ENCODE measurements at places on chromosomes 13 and 19.

DNA sequence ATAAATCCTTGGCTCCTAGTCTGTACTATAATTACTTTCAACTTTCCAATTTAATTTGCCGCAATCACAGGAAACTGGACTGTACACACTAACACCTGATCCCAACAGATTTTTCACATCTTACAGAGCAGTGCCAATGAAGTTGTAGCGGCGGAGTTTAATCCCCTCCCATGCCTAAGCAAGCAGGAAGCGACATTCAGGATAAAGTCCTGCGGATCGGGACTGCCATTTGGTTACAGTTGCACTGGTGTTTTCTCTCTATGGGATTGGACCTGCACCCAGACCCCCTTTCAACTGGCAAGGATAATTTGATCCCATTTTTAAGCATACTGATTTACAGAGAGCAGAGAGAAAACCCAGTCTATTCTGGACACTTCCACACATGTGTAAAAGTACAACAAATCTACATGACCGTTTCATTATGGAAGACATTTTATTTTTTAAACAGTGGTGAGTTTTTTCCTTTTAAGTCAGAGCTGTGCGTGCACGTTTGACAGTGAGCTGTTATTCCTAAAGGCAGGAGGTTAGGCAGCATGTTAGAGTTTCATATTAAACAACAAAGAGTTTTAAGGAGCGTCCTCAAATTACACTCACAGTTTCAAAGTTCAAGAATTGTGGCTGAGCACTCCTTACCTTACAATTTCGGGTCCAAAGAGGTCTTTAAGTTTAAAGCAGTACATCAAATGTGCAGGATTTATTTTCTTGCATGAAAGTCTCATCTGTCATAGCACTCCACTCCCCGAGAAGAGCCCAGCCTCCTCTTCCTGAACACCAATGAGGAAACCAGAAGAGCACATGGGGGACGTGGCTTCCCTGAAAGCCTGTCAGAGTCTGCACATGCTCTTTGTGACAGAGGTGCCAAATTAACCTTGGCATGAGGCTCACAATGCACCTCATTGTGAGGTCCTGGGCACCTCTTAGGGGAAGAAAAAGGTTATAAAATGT is 141.6 kb upstream of the RFC3 start:
- no peak for DNase-seq

- DNase-seq = no peak
Measured at GRCh38 chr19:33740811-33741396, 55.8 kb upstream of the KCTD15 start.

DNA sequence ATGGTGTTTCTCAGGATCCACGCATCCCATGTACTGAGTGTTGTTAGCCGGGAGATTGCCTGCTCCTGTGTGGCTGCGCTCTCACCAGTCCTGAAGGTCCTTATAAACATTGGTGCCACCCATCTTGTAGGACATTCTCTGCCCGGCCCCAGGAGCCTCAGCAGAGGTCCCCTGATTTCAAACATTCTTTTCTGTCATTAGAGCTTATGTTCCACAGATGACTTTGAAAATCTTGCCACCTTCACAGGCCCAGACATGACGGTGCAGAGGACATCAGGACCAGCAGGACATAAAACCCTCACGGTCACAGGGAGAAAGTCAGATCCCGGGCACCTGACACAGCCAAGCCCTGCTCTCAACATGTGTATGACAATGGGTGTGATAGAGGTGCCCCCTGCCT is 33.2 kb upstream of the PEPD start:
- no peak for DNase-seq

- no peak for DNase-seq
Measured at GRCh38 chr13:41565846-41566245, 108.5 kb downstream of the RGCC start.

DNA sequence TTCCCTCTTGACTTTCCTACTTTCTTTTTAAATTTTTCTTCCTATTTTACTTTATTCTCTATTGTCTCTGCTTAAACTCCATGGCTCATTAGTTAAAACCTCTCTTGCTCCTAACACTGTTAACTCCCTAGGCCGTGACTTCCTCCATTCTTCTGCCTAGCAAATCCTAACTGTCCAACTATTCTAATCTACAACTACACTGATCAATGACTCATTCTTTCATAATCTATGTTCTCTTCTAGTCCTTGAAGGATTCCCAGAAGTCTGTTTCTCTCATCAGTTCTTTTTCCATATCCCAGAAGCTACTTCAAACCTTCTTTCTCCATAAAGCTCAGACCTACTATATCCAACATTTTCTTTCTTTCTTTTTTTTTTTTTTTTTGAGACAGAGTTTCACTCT is 66.9 kb downstream of the MICU2 start:
- DNase-seq = no peak

- DNase-seq = no peak
Measured at GRCh38 chr19:57566396-57567265, 7.0 kb upstream of the ZNF550 start.

GRCh38 chr13:31207661-31208552 is 8.1 kb downstream of the B3GLCT start:
- DNase-seq = no peak

DNA sequence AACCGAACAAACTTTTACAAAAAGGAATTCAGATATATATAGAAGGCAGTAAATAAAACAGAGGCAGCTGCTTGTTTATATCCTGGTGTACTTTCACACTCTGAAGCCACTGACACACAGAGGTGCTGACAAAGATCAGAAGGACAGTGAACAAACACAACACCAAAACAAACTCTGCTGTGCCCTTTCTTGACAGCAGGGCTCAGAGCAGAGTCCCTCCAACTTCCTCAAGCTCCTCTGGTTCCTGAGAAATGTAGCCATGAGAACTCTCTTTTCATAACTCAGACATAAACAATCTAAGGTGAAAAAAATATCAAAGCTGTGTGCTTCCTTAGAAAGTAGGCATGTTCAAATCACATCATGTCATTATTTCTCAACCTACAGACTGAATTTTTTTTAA is 1052.8 kb upstream of the SPRY2 start:
- DNase-seq = no peak

DNA sequence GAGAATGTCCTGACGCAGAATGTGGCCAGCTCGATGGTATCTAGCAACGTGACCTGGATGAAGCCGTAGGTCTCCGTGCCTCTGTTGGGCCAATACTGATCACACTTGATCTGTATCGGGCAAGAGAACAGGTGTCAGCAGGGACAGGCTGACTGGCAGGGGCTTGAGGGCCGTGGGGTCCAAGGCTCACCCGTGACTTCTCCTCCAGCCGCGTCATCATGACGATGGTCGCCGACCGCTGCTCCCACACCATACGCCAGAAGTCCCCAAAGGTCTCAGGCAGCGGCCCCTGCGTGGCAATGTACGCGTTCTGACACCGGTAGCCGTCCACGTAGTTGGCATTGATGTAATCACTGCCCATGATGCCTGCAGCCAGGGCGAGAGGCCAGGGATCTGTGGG is 126.2 kb downstream of the PTPRS start:
- no peak for DNase-seq

DNA sequence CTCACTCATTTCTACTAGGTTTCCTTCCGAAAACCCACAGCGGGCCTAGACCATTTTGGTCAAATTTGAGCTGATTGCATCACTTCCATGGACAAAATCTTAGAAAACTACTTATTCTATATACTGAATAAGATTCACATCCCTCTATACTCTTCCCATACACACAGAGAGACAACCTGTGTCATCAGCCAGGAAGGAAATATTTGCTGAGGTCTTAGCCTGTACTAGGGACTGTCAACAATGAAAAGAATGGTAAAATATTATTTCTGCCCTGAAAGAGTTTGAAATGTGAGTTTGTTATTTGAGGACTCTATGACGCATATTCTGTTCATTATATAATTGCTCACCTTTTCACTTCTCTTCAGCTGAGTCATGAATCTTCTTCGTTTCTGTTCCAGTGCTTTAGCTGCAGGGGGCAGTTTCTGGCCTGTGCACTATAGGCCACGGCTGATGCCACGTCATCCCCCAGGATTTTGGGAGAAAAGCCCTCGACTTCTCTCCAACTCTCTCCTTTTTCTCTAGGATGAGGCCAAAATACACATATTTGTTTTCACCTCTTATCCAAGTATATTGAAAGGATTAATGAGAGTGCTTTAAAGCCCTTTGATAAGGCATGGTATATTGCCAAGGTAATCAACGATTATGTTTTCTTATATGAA is 47.7 kb downstream of the GSX1 start:
- no peak for DNase-seq

DNA sequence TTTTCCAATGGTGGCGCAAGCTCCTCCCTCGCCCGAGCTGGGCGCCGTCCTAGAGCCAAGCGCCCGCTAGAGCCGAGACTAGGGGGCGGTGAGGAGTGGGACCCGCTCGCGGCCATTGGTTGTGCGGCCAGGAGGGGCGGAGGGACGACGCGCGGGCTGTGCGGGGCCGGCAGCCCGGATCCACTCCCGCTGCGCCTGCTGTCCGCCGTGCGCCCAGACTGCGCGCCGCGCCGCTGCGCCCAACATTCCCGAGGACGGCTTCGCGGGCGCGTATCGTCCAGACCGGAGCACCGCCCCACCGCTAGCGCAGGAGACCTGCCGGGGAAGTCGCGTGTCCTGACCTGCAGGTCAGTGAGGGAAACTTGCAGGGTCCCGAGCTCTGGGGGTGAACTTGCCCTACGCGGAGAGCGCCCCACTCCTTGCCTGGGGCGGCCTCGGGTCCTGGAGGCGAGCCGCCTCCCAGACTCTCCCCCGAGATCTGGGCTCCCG is at the start of gene SERTM1:
Gene SERTM1, plus strand, starts transcription at position 183 of the 489 bp plus-strand sequence. CDS start 21,059 bp downstream, outside the sequence.
- peak; percentile 34 for DNase-seq

DNA sequence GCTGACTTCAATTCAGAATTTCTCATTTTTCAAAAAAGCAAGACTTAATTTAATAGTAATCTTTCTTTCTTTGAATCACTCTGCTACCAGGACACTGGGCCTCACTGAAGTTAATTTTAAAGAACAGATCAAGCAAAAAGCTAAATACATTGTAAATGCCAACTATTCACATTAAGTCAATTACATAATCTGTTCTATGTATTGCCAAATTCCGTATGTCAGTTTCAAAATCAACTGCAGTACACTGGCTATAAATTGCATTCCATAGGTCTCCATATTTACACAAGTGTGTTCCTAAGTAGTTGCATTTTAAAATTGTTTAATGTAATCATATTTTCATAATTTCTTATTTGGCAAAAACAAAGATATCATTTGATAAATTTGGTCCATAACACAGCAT is 10.1 kb downstream of the FOXO1 start:
- DNase-seq = no peak

DNA sequence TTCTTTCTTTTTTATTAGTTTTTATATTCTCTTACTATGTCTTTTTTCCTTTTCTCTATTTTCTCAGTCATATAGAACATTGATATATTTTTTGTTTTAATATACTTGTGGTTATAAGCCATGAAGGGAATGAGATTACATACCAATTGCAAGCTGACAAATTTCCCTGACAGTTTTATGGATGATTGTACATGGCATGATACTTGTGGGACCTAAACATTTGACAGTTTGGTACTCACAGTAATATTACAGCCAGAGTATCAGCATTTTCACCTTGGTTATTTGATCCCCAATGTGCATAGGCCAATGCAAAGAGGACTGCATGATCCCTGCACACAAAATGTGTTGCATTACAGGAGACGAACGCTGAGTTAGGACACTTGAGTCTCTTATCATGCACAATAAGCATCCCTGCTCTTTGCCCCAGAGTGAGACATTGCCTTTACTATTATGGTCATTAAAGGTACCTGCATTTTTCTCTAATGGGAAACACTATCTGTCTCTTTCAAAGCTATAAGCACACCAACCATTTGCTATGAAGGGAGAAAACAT is 713.4 kb upstream of the PCDH20 start:
- DNase-seq = no peak

DNA sequence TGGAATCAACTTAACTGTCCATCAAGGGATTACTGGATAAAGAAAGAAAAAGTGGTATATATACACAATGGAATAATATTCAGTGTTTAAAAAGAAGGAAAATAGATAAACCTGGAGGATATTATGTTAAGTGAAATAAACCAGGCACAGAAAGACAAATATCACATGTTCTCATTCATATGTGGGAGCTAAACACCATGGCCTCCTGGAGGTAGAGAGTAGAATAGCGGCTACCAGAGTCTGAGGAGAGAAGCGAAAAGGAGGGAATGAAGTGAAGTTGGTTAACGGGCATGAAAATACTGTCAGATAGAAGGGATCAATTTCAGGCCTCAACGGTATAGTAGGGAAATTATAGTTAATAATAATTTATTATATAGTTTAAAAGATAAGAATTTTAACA is 147.5 kb upstream of the OBI1 start:
- DNase-seq = no peak

DNA sequence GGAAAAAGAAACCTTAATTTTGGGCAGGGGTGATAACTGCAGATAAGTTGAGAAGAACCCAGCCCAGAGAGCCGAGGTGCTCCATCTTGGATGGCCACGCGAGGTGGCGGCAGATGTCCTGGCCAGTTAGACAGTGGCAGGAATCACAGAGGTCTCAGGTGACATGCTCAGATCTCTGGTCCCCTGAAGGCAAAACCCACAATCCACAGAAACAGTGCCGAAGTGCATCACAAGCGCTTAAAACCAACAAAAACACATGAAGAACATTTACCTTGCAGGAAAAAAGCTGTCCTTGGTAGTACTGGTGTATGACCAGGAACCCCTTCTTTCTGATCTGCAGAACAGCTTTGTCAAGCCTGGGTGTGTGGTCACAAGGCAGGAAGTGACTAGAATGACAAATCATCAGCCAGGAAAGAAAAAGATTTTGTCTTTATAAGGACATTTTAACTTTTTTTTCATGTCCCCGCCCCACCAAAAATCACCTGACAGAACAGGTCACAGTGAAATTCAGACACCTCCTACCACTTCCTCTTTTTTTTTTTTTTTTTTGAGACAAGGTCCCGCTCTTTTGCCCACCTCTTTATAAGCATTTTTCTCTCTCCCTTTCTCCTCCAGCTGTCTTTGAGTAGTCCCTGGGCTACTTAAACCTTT is at the start of gene LCP1:
Gene LCP1, minus strand, starts transcription at position 338 of the 651 bp plus-strand sequence. CDS start 22,515 bp downstream, outside the sequence.
- no peak for DNase-seq

GRCh38 chr19:14375582-14376291 is 5.5 kb upstream of the ADGRE5 start:
- no peak for DNase-seq

DNA sequence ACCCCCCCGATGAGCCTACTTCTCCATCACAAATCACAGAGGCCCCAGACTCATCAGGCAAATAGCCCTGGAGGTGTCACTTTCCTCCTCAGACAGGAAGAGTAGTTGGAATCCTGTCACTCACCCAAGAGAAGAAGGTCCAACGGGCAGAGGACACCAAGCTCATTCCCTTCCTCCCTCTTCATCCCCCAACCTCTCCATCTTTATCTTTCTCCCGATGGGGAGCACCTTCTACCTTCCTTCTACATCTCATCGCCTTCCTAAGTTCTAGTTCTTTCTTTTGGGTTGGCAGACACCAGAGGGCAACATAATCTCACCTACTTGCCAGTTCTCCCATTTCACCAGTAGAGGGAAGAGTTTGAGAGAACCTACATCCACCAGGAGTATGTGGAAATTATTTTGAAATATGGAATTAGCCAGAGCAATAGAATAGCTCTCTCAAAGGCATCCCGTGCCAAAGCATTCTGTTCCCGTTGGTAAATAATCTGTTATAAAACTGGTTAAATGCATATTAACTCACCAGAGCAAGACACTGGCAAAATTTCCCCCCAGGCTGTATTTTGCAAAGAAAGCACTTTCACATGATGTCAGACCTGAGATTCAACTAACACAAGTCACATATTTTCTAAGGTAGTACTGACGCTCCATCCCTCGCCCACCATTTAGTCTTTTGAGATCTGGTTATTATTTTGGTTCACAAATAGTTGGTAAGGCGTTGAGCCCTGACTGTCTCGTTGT is 55.0 kb downstream of the ZIC5 start:
- DNase-seq = peak; percentile 77

All from NCI-H187 treated with DMSO at 0.1 percent for 48 hours (cell line).